ENCODE measurements at places on chromosomes 3 and 15.
A peak's percentile ranks its signal among the peaks of the same experiment; 100 is the strongest.

GRCh38 chr3:147744967-147745366 lies 335.8 kb downstream of the ZIC1 start:
- DNase-seq: no peak

DNA sequence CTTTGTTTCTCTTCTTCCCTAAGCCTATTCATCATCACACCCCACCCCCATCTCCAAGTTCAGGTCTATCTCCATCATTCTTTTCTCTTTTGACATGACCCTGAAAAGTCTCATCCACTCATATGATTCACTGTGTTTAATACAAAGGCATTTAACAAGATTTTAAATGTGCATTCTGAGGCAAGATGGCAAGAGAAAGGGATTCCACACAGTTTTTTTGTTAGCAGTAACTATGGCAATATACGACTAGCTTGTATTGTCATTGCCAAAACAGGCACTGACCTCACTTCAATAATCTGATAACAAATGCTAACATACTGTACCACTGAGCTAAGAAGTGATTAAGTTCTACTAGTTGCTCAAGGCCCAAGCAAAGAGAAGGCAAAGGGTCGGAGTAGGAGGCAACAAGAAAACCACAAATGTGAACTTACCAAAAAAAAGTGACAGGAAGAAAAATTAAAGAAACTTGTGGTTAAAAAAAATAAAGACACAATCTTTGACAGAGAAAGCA lies 53.2 kb downstream of the FBN1 start:
- peak; percentile 97 for DNase-seq

- DNase-seq: no peak
These were observed 11.2 kb downstream of the TMC3 start for GRCh38 chr15:81362790-81363189.

GRCh38 chr3:162719684-162720341 lies 1223.2 kb downstream of the OTOL1 start:
- peak; percentile 86 for DNase-seq

DNA sequence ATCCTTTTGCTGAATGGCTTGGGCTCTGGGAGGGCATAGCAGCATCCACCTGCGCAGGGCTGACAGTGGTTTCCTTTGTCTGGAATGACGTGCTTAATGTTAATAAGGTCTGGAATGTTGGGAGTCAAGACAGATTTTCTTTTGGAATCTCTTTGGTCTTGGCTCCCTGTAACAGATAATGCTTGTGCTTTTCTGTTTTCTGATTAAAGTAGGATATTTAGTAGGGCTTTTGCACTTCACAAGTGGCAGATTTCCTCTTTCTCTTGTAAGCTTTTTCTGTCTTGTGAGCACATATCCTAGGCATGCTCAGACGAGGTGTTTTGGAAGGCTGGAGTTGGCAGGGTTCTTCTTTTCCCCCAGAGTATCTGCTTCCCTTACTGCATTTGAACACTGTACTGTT lies 189.6 kb downstream of the GHSR start:
- DNase-seq: no peak

DNA sequence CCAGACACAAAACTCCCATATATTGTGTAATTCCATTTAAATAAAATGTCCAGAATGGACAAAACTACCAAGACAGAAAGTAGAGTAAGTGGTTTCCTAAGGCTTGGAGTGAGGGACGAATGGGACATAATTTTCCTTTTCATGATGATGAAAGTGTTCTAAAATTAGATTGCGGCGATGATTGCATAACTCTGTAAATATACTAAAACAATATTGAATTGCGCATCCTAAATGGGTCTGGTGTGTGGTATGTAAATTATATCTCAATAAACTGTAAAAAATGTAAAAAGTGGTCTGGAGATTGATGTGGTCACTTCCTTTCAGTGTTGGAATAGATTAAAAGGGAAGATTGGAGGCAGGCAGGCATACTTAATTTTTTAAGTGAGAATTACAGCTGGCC lies 105.9 kb upstream of the KCNAB1 start:
- DNase-seq: no peak

DNA sequence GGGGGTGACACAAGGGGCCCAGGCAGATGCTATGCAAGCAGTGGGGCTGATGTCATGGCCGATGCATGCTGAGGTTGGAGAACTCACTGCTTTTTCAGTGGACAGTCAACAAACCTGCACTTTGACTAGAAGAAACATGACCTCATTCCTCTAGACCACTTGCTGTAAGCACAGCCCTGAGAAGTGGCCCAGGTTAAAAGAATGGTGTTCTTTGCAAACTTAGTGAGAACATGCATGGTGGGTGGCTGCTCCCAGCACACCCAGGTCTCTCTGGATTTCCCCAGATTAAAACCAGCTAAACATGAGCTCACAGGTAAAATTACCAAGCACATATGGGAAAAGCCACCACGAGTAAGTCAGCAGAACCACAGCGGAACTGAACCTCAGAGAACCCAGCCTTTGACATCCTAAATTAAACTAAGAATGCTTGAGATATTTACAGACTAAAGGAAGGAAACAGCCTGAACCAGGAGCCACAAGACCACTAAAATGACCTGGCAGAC lies 15.5 kb downstream of the DLEC1 start:
- DNase-seq: no peak

- no peak for DNase-seq
These were observed 66.5 kb upstream of the ARRDC4 start for GRCh38 chr15:97893967-97894366.

DNA sequence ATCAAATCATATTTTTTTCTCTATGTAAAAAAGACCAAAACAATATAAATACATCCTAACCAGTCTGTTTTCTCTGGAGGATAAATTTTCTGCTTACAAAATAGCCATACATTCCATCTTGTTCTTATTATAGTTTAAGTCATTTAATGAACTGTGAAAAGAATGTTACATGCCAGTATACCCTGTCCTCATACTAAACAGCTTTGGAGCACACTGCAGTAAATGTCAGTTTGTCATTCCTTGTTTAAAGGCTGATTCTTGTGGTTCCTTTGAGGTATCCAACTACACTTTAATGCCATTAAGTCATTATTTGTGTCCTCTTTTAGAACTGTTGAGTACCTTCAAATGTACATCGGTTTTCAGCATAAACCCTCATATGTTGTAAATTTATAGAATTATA lies 52.7 kb upstream of the DCBLD2 start:
- no peak for DNase-seq

DNA sequence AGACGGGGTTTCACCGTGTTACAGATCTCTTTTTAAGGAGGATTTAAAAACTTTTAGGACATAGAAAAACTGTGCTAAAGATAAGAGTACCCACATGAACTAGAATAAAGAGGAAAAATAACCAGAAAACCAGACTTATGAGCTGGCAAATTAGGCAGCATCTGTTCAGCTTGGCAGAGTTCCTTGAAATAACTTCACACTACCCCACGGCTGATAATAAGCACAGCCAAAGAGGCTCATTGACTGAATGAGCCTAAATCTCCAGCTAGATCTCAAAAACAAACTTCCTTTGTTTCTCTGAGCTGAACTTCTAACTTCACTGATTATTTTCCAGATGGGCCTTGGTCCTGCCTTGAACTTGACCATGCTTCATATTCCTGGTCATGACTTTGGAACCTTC lies 26.7 kb upstream of the PIK3R4 start:
- no peak for DNase-seq

GRCh38 chr3:39166134-39166710 lies 12.8 kb upstream of the CSRNP1 start:
- DNase-seq: peak; percentile 95

DNA sequence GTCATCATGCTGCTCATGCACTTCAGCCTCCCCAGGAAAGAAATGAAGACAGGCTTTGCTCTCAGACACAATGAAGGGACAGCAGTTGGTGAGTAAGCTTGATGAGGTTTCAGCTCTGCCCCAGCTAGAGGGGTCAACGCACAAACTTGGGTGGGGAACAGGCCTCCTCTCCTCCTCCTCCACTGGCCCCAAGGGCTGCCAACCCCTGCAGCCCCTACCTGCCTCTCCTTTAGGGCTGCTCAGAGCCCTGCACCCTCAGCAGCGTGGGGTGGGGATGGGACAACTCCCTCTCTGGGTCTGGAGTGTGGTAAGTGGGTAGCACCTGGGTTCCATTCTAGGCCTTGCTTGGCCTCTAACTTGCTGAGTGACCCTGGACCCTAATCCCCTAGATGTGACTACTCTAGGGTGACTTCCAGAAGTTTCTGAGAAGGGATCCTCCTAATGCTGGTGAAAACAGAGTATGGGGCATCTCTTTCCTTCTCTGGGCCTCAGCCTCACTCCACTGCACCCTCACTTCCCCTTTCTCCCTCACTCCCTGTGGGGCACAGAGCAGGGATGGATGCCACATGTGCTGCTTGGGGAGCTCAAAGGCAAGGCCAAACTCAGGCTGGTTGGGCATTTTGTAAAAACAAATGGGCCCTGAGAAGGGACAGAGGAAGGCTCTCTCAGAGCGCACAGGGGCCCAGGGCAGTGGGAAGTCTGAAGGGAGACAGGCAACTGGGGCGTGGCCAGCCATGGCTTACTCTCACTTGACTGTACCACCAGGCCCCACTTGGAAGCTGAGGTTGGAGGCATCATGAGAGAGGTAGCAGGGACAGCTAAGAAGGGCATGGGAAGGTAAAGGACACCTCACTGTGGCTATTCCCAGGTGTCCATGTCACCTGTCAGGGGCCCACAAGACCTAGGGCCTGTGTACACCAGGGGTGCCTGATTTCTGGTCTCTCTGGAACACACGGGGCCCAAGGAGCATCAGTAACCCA lies 64.0 kb downstream of the SYNM start:
- no peak for DNase-seq

GRCh38 chr3:52084216-52084945 lies 28.0 kb upstream of the DUSP7 start:
- DNase-seq: no peak

DNA sequence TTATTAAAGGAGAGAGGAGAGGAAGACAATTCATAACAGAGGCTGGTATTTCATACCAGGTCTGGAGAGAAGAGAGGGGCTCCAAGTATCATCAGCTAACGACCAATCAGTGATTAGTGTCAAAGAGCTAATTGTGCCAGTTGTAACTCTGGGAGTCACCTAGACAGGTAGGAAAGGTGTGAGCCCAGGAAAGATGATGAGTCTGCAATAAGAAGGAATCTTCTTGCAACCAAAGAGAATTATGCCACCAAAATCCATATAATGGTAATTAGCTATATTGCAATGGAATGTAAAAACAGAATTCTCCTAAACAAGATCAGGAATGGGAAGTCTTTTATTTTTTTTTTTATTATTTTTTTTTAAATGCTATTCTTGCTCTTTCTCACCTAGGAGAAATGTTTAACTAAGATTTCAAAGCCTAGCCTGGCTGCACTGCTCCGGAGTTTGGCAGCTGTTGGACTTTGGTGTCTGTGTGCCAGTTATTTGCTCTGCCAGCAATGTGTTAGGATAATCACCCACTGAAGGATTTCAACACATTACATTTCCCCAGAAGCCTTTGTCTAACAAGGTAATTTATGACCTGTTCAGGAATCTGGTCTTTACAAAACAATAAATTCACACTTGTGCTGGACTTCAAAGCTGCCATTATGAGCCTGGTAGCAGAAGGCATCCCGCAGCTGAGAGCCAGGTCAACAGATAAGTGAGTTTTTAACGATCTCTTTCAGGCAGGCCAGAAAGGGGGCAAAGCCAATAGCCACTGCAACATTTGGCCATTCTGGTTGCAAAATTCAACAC lies 89.4 kb downstream of the FOXB1 start:
- DNase-seq: no peak

DNA sequence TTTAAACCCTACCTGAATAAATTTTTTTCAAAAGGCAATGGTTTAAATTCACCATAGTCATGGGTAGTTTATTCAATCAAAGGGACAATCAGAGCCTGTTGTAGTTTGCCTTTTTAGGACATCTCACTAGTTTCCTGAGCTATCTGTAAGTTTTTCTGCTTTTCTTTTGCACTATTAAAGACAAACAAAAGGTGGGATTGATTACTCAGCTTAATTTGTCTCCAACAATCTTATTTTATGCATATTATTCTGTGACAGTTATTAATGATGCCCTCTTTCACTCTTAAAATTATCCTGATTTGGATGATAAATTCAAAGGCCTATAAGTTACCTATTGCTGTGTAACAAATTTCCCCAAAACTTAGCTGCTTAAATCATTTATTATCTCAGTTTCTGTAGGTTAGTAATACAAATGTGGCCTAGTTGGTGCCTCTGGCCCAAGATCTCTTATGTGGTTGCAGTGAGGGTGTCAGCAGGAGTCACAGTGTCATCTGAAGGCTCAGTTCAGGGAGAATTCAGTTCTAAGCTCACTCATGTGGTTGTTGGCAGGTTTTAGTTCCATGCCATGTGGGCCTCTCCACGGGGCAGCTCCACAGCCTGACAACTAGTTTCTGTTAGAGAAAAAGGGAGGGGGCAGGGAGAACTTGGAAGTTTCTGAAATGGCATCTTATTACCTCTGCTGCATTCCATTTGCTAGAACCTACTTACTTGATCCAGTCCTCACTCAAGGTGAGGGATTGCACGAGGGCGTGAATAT lies 16.0 kb downstream of the ARMC8 start:
- no peak for DNase-seq

GRCh38 chr15:98231696-98232440 lies 271.4 kb downstream of the ARRDC4 start:
- DNase-seq: peak; percentile 75

GRCh38 chr3:55709411-55710012 lies 222.4 kb upstream of the WNT5A start:
- DNase-seq: no peak

DNA sequence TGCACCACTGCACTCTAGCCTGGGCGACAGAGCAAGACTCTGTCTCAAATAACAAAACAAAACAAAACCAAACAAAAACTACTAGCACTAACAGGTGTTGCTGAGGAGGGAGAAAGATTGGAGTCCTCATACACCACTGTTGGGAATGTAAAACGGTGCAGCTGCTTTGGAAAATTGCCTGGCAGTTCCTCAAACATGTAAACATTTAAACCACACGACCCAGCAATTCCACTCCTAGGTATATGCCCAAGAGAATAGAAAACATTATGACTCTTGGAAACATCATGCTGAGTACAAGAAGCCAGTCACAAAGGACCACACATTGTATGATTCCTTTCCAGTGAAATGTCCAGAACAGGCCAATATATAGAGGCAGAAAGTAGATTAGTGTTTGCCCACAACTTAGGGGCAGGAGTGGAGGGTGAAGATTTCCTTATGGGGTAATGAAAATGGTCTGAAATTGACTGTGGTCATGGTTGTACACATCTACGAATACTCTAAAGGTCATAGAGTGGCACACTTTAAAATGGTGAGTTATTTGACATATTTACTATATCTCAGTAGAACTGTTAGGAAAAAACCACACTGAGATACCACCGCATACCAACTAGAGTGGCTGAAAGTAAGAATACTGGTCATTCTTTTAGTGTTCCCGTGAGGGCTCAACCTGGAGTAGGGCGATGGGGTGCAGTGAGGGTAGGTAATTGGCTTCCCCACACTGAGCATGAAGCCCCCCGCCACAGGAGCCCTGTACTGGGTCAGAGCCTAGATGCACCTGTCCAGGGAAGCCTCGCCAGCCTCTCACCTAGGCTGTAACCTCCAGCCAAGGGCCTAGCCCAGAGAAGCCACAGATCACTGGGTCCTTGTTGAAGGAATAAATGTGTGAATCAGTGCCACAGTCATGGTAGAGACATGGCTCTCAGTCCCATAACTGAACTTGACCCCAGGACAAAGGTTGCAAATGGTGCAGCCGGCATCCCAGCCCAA lies 131.1 kb downstream of the NUP210 start:
- peak; percentile 64 for DNase-seq

- no peak for DNase-seq
These were observed 1.3 kb downstream of the CLPX start for GRCh38 chr15:65183865-65184159.

- peak; percentile 81 for DNase-seq
These were observed 811 bp downstream of the SKIL start for GRCh38 chr3:170358042-170359010.
